ENCODE measurements at places on chromosomes 7 and 10.

DNA sequence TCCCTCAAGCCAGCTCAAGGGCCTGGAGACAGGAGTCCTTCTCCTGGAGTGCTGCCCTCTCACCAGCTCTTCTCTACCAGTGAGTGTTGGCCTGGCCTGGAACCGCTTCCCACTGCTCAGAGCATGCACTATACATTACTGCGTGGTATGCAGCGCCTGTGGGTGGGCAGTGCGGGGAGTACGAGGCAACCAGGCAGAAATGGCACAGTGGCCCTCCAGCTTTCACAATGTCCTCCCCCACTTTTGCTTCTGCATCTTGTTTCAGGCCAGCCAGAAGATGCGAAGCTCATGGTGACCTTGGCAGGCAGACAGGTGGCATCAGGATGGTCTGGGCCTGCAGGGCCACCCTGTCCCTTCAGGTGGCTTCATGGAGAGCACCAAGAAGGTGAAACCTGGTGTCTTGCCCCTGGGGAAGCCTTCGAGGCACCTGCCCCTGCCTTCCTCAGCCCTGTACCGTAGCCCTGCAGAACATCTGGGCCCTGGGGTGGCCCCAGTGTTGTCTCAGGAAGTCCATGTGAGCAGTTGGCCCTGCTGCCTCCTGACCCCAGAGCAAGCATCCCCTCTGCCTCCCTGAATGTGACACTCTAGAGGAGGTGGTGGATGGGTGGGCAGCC, 35.8 kb downstream of the RASGEF1A start:
- DNase-seq = no peak

- DNase-seq = no peak
Observed at GRCh38 chr7:100546129-100546925, 7.3 kb downstream of the AGFG2 start.

DNA sequence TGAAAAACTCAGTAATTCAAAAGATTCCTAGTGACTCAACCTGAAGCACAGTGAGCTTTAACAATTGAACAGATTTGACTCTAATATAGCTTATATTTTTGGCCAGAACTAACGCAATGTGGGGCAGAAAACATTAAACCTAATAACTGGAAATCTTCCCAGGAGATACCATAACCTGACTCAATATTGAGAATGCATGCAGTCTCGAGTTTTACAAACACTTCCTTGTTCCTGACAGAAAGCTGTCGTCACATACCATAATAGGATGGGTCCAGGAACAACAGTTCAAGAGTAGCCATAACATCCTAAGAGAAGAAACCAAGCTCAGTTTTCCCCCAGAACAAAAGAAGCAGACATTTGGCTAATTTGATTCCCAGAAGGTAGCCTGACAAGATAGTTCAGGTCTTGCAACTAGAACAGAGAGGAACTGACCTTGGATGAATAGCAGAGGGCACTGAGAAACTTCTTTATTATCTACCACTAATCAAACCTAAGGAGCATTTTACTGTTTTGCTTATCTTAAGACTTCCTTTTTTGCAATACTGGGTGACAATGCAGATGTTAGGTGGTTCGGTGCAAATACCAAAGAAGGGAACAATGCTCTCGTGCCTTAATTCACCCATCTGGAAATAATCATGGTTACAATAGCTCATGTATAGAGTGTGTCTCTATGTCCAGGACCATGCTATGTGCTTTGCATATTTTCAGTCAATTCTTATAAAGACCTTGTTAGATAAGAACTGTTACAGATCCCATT, 38.6 kb upstream of the ACSL5 start:
- no peak for DNase-seq

GRCh38 chr10:21194510-21194993, 297.4 kb upstream of the NEBL start:
- DNase-seq = no peak

DNA sequence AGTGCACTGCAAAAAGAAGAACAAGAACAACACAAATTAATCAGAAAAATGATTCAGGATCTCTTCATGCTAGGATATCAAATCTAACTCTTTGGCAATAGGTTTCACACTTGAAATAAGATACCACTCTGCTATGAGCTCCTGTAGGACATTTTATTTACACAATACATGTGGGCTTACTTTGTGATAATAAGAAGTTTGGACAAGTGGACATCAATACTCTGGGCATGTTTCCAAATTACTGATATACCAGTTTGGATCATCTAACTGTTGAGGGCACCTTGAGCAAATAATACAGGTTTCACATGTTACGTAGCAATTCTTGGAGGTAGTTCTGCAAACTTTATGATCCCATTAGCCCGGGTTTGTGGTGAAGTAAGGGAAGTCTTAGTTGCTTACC, 59.8 kb downstream of the CPVL start:
- no peak for DNase-seq

DNA sequence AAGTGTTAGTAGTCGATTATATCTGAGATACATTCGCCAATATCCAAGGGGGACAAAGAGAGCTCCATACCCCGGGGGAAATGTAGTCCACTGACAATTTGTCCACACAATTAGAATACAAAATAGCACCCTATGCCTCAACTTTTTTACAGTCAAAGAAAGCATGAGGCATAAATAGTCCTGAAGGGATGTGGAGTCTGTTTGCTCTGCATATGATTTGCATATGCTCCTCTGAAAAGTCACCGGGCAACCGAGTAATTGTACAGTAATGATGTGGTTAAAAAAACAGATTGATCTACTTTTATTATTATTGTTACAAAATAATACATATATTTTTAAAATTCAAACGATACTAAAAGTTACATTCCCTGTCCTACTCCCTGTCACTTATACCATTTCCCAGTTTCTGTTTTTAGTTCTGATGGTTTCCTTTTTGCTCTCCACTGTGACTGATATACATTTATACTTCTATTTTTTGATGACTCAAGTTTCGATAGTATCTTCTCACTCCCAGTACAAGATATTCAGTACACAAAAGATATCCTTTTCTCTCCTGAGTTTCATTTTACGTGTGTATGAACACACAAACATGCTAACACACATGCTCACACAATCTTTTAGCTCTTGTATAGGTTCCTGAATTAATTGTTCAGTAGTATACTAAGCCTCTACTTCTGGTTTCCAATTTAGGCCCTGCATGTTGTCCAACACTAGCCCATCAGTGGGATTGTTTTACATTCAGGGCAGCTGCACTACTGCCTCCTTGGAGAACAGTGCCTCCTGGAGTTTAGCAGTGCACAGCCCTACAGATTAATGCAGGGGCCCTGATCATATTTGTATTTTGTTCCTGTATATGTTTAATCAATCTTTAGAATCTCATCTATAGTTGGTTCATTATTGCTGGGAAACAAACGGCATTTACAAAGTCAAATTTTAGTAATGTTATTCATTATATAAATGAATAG, 130.9 kb downstream of the TES start:
- DNase-seq = no peak

- DNase-seq = no peak
Observed at GRCh38 chr7:22351878-22352277, 5.1 kb downstream of the RAPGEF5 start.

DNA sequence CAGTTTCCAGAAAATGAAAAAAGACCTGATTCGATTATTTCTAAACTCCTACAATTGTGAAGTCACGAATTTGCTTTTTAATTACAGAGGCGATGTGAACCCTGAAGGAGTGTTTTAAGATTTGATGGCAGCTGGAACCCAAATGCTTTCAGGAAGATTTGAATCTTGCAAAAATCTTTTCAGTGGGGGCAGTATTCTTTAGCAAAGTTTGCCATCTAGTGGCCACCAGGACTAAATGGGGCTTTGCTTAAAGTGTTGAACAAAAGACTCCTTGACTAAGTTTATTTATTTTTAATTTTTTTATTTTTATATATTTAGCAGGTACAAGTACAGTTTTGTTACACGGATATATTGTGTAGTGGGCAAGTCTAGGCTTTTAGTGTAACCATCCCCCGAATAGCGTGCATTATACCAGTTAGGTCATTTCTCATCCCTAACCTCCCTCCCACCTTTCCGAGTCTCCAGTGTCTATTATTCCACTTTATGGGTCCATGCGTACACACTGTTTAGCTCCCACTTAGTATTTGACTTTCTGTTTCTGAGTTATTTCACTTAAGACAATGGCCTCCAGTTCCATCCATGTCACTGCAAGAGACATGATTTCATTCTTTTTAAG, 98.8 kb downstream of the CACNB2 start:
- no peak for DNase-seq

DNA sequence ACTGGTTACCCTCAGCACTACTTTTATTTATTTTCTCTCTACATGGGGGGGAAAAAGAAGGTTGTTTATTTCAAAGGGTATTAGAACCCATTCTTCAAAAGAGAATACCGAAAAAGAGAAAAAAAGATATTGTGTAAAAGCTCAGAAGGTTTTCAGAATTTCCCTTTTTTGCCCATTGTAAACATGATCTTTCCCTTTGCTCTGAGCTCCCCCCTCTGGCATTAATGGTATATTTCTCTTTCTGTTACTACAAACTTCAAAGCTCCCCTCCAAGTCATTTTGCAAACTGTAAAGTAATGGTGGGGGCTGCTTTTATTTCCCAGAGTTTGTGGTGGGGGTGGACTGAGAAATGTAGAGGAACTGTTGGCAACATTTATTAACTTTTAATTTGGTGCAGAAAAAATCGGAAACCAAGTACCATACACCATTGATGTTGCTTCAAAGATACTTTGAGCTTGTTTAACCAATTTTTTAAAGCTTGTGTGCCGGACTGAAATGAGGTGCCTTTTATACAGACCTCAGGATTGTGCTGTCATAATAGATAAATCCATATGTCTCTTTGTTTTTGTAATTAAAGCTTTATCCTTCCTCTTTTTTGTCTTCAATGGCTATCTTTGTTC, 181.5 kb downstream of the EXOC4 start:
- no peak for DNase-seq
